Colonic mucosa (tissue), 4 donors: ENCODE measurements at places on chromosomes 2 and 18. TPM values are rescaled to one million over a fixed set of nuclear protein-coding genes. Genes with fewer than 3 reads are reported as not detected.

PRSS56 gene
- not detected for total RNA-seq

CCDC121 gene
- total RNA-seq = 2.8 TPM

KCTD18 gene
- total RNA-seq = 8.6 TPM

TXNDC2 gene
- total RNA-seq = not detected

DNA sequence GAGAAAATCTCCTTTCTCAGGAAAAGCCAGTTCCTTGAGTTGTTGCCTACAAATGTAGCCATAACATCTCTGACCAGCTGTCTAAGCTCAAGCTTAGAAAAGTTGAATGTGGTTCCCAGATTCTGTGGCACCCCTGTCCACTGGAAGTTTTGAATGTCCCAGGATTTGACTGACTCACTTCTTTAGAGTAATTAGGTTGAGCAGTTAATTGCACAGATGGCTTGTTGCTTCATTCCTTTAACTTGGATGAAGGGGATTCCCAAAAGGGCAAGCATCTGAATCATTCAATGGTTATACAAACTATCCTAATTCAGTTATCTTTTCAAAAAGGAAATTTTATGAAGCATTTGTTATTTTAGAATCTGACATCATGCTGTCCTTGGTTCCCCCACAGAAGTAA is 374.7 kb downstream of the LNPK start:
- no peak for DNase-seq

- DNase-seq = no peak
Observed at GRCh38 chr2:190354003-190354690, 10.8 kb downstream of the INPP1 start.

- no peak for DNase-seq
Observed at GRCh38 chr2:66001538-66001937, 433.4 kb upstream of the MEIS1 start.

DNA sequence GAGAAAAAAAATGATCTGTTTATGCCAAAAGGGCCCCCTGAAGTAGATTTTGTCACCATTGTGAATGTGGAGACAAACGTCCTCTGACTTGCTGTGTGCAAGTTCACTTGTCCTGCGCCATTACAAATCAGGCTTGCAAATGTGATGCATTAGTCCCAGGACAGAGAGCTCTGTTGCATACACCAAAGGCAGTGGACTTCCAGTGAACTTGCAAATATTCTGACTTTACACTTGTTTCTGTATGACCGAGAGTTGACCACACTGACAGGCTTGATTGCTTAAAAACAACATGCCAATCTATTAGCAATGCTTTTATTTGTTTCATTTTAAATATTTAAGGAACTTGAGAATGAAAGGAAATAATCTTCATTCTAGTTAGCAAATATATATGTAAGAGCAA is 293.2 kb downstream of the PLCL1 start:
- no peak for DNase-seq

DNA sequence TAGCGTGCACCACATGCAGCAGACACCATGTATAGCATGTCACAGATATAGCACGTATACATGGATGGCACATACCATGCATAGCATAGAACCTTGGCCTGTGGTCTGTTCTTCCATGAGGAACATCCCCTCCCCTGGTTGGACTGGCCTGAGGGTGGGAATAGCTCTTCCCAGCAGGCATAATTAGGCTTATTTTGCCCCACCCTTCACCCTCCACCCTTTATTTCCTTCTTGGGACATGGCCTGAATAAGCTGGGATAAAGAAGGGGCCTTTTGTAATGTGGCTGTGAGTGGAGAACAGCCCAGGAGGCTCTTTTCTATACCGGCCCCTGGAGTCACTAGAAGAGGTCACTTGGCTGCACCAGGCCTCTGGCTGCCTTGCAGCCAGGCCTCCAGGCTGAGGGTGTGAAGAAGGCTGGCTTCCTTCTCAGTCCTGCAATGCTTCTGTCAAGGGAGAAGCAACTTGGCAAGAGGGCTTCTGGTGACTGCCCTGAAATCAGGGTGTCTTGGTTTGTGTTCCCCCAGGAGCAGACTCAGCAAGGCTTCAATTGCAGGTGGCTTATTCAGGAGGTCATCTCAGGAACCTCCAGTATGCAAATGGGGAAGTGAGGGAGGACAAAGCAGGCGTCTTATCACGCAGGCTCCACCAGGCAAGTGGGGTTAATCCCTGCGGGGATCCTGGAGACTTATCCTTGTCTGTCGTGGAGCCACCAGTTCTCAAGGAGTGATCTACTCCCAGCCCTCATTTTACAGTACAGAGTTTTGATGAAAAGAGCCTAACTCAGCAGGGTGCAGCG is 68.2 kb downstream of the HS6ST1 start:
- no peak for DNase-seq

GRCh38 chr2:236239276-236240065 is 24.7 kb downstream of the ASB18 start:
- no peak for DNase-seq

DNA sequence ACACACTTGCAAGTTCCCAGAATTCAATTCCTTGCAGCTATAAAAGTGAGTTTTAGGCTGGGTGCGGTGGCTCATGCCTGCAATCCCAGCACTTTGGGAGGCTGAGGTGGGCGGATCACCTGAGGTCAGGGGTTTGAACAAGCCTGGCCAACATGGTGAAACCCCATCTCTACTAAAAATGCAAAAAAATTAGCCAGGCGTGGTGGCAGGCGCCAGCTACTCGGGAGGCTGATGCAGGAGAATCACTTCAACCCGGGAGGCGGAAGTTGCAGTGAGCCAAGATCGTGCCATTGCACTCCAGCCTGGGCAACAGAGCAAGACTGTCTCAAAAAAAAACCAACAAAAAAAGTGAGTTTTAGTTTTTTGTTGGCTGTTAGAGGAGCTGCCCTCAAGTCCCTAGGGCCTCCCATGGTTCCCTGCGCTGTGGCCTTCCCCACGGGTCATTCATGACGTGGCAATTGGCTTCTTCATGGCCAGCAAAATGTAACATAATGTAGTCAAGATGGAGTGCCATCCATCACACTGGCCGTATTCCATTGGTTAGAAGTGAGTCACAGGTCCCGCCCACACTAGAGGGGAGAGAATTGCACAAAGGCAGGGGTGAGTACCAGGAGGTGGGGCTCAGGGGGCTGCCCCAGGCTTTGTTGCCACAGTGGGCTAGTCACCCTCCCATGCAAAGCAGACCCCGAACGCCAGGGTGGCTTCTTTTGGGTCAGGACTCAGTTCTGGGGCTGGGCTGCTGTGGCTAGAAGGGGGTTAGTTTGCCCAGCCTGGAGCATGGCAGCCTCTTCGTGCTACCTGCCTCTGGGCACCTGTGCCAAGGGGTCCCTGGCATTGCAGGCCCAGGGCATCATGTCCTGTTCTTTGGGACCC is 37.7 kb upstream of the INHBB start:
- DNase-seq = no peak

GRCh38 chr18:27240383-27240782 is 55.3 kb upstream of the CHST9 start:
- no peak for DNase-seq

GRCh38 chr18:34219651-34220050 is 5.1 kb downstream of the NOL4 start:
- no peak for DNase-seq

GRCh38 chr2:240389302-240389805 is 46.1 kb upstream of the GPC1 start:
- DNase-seq = no peak

GRCh38 chr2:11598228-11598731 is 64.4 kb downstream of the GREB1 start:
- DNase-seq = no peak
